ENCODE measurements at places on chromosomes 2 and 18.

- DNase-seq = no peak
Observed at GRCh38 chr2:241858206-241859016, at the start of gene PDCD1. Gene PDCD1, minus strand, starts transcription at chr2:241858894. Its CDS starts 56 bp downstream, at chr2:241858838.

DNA sequence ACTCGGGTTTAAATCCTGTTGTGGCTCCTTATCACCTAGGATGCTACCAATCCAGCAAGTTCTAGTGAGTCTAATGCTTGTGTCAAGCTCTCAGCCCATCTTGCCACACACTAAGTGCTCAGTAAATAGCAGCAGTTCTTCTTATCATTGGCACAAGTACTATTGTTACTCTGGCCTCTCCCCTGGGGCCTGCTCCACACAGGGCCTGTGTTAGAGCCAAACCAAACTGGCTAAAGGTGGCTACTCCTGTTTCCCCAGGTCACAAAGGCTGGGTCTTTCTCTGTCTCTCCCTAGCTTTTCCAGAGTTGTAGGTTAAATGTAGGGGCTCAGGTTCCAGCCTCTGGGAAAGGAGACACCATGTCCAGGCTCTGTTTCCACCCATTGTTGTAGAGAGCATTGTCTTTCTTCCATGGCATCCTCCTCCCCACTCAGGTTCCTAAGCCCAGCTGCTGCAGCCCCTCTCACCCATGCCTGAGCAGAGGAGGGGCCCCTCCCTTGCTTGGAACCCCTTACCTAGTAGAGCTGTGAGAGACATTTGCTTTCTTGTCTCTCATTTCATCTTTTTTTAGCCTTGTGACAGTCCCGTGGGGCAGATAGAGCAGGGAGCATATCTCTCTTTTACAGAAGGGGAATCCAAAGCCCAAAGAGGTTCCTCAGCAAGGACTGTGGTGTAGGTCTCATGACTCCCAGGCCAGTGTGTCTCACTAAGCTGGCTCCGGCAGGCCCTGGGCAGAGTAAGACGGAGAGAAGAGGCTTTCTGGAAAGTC is 56.4 kb upstream of the OTOF start:
- no peak for DNase-seq

- no peak for DNase-seq
Observed at GRCh38 chr18:10033016-10033399, 119.2 kb downstream of the VAPA start.

- DNase-seq = no peak
Observed at GRCh38 chr2:39027421-39027820, 93.4 kb downstream of the SOS1 start.

- DNase-seq = no peak
Observed at GRCh38 chr2:70745276-70745825, 22.6 kb downstream of the ADD2 start.

GRCh38 chr2:235286622-235287374 is 207.0 kb upstream of the AGAP1 start:
- no peak for DNase-seq

DNA sequence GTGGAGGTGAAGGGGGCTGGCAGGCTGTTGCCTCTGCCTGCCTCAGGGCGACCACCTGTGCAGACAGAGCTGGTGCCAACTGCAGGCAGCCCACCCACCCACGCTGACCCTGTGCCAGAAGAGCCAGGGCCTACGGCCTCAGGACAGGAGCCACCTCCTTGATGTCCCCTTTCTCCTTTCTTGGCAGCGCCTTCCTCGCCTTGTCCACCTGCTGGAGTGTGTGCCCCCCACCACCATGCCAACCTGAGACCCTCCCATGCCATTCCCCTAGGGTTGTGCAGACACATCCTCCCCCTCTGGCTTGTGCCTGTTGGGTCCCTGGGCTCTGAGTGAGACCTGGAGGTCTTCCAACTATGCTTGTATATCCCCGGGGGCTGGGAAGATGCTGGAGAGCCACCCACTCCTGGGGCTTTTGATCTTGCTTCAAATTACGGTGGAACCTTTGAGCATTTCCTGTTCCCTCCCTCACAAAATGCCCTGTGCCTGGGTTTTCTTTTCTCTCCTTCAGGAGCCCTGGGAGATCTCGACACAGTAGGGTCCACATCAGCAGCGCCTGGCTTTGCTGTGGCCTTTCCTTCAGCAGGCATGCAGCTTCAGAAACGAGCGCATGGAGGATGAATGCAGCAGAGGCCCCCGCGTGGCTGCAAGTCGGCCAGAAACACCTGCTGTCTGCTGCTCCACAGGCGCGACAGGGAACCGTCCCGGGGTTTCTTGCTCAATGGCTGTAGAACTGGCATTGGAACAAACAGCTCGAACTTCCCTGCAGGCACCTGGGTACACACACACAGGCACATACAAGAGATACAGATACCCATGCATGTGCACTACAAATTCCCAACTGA is 65.9 kb upstream of the SH3RF3 start:
- no peak for DNase-seq

- DNase-seq = no peak
Observed at GRCh38 chr2:219001100-219001576, 7.9 kb upstream of the CRYBA2 start.

GRCh38 chr2:56286936-56287335 is 103.1 kb downstream of the CCDC85A start:
- no peak for DNase-seq

- no peak for DNase-seq
Observed at GRCh38 chr2:231682603-231683291, 25.6 kb upstream of the PTMA start.

- no peak for DNase-seq
Observed at GRCh38 chr2:127463155-127463991, 45.1 kb downstream of the PROC start.

GRCh38 chr2:65916785-65917295 is 484.4 kb upstream of the SPRED2 start:
- DNase-seq = no peak

DNA sequence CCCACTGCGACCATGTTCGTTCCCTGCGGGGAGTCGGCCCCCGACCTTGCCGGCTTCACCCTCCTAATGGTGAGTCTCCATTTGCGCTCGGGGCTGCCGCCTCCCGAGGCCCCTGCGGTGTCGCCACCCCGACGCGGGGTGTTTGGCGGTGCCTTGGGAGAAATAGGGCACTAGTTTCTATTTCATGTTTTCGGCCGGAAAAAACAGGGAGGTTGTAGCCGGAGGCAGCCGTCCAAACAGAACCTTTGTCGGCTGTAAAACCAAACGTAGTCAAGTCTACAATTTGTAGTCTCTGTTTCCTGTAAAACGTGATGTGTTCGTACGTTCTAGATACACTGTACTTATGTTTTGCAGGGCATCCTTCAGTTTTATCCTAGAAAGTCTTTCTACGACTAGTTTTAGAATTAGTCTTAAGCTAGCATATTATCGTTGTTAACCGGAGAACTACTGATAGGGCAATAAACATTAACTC is 290 bp downstream of the PSMG2 start:
- no peak for DNase-seq

DNA sequence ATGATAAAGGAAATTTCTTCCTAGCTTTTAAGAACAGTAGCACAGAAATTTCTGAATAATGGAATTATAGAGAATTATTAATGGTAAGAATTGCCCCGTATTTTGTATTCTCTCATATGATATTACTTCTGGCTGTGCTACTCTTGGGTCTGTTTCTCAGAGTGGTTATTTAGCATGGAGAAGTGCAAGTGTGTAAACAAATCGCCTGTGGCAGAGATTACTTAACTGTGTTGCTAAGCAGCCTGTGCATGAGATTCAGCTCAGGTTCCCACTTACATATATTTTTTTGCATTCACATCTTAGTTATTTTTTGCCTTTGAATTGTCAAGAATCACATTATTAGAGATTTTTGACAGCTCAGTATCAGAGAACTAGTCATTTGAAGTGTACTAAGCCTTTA is 80.1 kb upstream of the NFATC1 start:
- no peak for DNase-seq

- no peak for DNase-seq
Observed at GRCh38 chr2:150319085-150319484, 168.4 kb downstream of the RND3 start.

- no peak for DNase-seq
Observed at GRCh38 chr2:8168876-8169424, 512.9 kb upstream of the ID2 start.

GRCh38 chr2:66869076-66869475 is 434.2 kb downstream of the MEIS1 start:
- DNase-seq = no peak

DNA sequence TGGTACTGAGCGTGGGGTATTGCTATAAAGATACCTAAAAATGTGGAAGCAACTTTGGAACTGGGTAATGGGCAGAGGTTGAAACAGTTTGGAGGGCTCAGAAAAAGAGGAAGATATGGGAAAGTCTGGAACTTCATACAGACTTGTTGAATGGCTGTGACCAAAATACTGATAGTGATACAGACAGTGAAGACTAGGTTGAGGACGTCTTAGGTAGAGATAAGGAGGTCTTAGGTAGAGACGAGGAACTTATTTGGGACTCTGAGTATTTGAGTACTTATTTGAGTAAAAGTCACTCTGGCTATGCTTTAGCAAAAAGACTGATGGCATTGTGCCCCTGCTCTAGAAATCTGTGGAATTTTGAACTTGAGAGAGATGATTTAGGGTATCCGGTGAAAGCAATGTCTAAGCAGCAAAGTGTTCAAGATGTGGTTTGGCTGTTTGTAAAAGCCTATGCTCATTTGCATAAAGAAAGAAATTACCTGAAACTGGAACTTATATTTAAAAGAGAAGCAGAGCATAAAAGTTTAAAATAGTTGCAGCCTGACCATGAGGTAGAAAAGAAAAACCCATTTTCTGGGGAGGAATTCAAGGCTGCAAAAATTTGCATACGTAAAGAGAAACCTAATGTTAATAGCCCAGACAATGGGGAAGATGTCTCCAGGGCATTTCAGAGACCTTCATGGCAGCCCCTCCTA is 219.6 kb downstream of the PDE1A start:
- DNase-seq = no peak

DNA sequence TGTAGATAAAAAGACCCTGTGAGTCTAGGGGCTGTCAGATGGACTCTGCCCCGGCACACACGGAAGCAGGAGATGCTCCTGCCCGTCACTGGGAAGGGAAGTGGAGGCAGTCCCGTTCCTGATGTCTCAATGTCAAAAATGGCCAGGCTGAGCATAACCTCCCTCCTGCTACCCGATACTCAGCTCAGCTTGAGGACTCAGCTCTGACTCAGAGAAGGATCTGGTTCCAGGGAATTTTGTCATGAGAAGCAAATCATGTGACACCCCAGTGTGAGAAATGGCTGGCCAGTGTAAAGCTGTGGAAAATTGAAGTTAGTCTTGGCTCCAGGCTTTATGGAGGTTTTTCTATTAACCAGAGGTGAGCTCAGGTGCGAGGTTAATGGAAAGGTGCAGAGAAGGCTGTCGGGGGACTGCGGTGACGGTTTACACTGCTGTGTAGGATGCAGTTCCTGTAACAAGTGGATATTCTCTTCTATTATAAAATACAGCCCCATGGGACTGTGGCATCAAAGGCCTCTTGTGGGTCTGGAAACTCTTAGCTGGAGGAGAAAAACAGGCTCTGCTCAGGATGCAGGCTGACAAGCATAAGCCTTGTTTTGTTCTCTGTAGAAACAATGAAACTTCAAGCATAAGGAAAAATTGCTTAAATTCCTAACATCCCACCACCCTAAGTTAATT is 24.7 kb upstream of the AGAP1 start:
- DNase-seq = no peak

DNA sequence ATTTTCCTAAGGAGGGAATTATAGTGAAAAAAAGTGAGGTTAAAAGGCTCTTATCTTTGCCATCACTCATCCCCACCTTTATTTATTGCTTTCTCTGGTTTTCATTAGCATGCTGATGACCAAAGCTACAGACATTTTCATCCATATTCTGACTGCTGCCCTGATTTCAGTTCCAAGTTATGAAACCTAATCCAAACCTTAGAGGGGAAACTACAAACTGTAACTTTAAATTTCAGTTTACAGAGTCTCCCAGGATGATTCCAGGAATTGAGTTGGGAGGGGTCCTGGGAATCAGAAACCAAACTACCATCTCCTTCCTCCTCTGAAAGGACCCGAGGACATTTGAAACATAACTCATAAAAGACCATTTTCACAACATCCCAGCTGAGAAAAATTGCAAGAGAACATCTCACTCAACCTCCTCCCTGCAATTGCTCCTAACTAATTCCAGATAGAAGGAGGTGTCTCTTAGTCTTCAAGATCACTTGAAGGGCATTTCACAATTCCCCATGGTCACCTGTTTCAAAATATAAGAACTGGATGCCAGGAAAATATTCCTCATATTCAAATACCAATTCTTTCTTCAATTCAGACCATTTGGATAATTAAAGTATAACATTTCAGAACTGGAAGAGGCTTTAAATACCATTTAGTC is 520.6 kb downstream of the TNS1 start:
- DNase-seq = no peak

GRCh38 chr2:144983107-144983506 is 463.2 kb upstream of the ZEB2 start:
- DNase-seq = no peak

DNA sequence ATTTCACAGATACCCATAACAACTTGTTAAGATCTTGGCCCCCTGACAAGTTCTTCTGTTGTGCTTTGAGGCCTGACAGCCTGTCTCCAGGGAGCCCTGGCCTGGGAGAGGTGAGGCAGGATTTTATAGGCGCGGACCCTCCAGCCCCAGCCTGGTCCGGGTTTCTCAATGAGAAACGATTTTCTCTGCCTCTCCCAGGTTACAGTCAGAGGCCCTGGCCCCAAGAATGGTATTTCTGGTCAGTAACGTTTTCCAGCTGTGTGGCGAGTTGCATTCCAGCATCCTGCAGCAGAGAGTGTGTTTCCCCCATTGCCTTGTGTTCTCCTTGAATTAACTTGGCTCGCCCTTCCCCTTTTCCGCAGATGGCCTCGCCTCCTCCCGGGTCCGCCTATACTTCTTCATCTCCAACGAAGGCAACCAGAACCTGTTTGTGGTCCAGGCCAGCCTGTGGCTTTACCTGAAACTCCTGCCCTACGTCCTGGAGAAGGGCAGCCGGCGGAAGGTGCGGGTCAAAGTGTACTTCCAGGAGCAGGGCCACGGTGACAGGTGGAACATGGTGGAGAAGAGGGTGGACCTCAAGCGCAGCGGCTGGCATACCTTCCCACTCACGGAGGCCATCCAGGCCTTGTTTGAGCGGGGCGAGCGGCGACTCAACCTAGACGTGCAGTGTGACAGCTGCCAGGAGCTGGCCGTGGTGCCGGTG is 3.0 kb downstream of the INHBB start:
- no peak for DNase-seq

- DNase-seq = no peak
Observed at GRCh38 chr18:12049978-12050811, 43.4 kb upstream of the ANKRD62 start.

GRCh38 chr2:20539133-20539719 is 92.4 kb downstream of the RHOB start:
- DNase-seq = no peak

DNA sequence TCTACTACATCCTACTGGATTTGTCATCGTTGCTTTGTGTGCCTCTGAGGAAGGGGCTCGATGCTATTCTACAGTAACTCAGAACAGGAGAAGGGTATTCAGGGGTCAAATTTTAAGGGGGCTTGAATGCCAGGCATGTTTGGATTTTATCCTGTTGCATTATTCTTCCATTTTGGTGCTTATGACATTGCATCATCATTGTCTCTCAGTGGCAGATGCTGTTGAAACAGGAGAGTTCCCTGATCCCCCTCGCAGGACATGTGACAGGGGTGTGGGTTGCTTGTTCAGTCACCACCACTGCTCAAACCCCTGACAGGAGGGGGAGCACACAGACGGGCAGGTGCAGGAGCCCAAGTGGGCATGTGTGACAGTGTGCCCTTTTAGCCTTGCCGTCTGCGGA is 156.7 kb downstream of the SLC4A3 start:
- no peak for DNase-seq

Data from effector memory CD8-positive, alpha-beta T cell (primary cell).